ENCODE measurements at places on chromosomes 6 and 20. TPM values are rescaled to one million over a fixed set of nuclear protein-coding genes. Genes with fewer than 3 reads are reported as not detected.

ZNF184 gene
- total RNA-seq, result 11.6 TPM

DNA sequence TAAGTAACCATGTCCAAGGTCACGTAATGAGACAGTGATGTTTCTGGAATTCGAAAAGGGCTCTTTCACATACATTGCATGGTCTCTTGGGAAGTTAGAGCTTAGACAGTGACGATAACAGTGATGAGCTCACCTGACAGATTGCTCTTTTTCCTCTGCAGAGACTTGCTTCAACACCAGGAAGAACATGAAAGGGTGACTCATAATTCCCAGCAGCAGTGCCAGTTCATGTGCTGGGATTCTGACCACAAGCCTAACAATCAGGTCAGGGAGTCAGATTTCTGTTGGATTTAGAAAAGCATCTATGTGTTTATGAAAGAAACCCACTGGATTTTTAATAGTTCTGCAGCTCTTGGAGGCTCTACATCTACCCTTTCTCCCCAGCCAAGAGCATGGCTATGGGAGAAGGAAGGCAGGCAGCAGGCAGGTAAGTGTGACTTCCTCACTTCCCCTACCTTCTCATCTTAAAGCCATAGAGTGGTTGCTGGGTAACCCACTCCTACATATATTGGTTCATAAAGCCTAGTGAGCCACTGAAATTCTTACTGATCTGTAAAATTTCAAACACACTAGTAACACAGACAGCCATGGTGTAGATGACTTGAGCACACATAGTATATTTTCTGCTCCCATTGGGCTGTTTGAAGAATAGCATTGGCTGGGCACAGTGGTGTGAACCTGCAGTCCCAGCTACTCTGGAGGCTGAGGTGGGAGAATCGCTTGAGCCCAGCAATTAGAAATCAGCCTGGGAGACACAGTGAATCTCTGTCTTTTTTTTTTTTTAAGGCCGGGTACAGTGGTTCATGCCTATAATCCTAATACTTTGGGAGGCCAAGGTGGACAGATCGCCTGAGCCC, 44.4 kb upstream of the LOC128125822 start:
- DNase-seq, result no peak

DNA sequence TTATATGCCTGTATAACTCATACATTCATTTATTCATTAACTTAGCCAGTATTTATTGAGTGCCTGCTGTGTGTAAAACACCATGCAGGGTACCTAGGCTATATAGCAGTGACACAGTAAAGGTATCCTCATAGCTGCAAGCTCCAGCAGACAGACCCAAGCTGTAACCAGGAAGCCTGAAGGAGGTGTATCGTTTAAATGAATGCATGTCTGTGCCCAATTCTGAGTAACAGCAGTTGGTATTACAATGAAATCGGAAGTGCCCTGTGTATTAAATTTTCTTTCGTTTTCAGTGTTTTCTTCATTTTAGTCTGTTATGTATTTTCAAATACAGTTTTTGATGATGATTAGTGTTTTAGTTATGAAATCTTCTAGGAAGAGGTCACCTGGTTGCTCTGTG, 485.8 kb upstream of the SOX4 start:
- DNase-seq, result no peak

KIF25 gene
- not detected for total RNA-seq

GRCh38 chr6:121310495-121310894, 23.8 kb downstream of the TBC1D32 start:
- DNase-seq, result no peak

DNA sequence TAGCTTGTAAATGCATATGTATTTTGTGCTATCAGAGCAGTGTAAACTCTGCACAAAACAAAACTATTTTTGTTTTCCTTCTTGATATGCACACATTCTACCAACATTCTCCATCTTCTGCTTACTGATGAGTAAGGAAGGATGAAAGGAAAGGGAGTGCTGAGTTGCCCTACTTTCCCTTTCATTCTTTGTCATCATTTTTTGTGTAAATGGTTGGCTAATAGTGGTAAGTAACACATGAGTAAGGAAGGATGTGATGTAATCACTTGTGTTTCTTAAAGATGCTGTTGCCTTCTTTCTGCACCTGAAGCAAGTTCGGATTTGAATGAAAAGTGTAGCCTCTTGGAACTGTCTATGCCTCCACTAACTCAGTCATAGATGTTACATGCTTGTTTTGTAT, 4.6 kb upstream of the REV3L start:
- DNase-seq, result no peak

DNA sequence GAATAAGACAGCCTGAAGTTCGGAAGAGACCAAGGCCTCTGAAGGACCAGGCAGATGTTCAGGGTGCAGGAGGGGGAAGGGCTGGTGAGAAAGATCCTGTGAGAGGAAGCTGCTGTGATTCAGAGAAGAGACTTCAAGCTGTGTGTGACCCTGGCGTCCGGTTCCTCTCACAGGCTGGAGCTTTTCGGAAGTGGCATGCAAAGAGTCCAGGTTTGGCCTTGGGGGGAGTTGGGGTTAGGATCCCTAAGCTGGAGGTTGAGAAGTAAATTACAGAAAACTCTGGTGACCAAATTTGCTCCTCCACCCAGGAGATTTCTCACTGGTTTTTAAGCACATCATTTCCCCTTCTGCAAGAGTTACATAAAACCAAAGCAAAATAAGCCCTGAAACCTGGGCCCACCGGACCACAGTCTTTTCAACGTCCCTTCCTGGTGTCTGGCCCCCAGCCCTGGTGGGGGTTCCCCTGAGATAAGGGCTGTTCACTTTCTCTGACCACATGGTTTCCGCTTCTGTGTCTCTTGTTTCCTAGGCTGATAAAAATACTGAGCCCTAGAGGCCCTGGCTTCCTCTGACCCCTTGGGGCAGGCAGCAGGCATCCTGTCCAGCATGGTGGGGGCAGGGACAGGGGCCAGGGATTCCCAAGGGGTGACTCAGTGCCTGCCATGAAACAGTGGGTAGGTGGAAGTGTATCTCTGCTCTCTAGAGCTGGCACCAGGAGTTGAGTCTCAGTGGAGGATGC, 12.0 kb upstream of the LTA start:
- DNase-seq, result peak; percentile 75

DNA sequence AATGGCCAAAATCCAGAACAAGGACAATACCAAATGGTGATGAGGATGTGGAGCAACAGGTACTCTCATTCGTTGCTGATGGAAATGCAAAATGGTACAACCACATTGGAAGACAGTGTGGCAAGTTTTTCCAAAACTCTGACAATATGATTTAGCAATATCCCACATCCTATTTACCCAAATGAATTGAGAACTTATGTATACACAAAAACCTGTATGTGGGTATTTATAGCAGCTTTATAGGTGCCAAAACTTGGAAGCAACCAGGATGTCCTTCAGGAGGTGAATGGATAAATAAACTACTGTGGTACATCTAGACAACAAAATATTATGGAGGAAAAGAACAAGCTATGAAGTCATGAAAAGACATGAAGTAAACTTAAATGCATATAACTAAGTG, 156.5 kb downstream of the TFAP2A start:
- no peak for DNase-seq

CUTA gene
- total RNA-seq, result 179 TPM

DNA sequence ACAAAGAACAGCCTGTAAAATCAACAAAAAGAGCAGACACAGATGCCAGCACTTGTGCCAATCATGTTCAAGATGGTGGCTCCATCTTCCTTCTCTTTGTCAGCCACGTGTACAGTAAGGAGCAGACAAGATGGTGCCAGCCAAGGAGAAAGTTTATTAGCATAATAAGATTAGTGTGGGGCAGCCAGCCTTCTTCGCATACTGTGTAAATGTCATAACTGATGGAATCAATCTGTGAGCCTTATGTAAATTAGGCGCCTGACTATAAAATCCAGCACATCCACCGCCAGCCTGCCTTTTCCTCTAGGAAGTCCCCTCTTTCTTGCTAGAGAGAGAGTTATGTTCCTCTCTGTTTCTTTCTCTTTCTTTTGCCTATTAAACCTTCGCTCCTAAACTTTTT, 99.7 kb upstream of the RALGAPA2 start:
- DNase-seq, result no peak

MUC22 gene
- total RNA-seq, result not detected

DNA sequence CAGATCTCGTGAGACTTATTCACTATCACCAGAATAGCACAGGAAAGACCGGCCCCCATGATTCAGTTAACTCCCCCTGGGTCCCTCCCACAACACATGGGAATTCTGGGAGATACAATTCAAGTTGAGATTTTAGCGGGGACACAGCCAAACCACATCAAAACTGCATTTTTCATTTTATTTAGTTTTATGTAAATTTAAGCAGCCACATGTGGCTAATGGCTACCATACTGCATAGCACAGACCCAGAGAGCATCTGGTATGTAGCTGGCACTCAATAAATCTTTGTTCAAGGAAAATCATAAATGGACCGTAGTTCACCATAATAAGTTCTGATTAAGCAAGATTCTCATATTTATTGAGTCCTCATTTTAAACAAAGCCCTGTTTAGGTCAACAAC, 15.3 kb downstream of the GFOD1 start:
- no peak for DNase-seq

GRCh38 chr6:52598123-52598823, 21.4 kb upstream of the TRAM2 start:
- peak; percentile 50 for DNase-seq

DNA sequence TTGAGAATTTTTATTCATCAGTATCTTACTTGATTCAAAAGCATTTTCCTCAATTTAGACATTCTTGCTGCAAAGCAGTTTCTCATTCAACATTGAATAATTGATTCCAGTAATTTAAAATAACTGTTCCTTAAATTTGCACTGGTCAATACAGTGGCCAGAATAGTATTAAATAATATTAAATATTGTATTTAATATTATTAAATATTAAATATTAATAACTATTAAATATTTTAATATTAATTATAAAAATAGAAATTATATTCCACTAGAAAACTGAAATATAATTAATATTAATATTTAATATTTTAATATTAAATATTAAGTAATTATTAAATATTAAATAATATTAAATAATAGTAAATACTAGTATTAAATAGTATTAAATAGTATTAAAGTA, 758.8 kb downstream of the EYS start:
- DNase-seq, result no peak

DNA sequence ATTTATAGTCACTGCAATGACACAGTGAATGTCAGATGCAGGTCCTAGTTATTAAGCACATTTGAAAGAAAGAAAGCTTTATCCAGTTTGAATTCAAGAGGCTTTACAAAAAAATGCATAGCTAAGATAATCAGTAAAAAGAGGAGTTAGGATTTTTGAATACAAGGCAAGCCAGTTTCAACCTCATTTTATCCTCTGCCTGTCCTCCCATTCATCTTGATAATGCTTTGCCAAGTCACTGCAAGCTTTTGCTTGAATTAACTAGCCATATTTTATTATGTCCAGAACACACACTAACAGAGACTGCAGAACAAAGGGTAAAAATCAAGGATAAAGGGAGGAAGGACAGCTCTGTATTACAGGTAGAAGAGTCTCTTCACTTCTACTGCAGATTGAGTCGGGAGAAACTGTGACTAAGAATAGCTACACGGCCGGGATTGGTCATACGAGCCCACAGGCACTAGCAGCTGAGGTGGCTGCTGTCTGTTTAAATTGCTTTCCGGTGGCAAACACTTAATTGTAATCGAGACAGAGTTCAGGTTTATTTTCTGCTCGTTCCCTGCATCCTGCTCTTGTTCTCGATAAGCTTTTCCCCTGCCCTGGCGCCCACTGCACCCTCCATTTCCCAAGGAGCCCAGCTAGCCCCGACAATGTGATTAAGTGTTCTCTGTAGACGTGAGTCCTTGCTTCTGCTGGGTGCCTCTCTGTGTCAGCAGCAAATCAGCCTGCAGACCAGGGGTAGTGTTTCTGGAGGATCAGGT, 30.5 kb upstream of the AKAP12 start:
- DNase-seq, result no peak

DNA sequence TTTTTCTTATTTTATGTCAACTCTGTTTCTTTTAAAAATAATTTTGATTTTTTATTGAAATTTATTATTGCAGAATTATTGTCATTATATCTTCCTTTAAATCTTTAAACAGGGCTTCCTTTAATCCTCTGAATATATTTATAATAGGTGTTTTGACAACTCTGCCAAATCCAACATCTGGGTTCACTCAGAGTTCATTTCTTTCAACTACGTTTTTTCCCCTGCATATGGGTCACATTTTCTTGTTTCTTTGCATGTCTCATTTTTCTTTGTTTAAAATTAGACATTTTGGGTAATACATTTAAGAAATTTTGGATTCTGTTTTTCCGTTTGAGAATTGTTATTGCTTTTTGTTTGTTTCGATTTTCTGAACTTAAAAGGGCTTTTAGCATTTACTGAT, 655.1 kb upstream of the CITED2 start:
- no peak for DNase-seq

SOX18 gene
- total RNA-seq, result 0.21 TPM

- no peak for DNase-seq
These were observed 178.0 kb downstream of the DTNBP1 start for GRCh38 chr6:15484821-15485220.

AHI1 gene
- 10.9 TPM for total RNA-seq

DNA sequence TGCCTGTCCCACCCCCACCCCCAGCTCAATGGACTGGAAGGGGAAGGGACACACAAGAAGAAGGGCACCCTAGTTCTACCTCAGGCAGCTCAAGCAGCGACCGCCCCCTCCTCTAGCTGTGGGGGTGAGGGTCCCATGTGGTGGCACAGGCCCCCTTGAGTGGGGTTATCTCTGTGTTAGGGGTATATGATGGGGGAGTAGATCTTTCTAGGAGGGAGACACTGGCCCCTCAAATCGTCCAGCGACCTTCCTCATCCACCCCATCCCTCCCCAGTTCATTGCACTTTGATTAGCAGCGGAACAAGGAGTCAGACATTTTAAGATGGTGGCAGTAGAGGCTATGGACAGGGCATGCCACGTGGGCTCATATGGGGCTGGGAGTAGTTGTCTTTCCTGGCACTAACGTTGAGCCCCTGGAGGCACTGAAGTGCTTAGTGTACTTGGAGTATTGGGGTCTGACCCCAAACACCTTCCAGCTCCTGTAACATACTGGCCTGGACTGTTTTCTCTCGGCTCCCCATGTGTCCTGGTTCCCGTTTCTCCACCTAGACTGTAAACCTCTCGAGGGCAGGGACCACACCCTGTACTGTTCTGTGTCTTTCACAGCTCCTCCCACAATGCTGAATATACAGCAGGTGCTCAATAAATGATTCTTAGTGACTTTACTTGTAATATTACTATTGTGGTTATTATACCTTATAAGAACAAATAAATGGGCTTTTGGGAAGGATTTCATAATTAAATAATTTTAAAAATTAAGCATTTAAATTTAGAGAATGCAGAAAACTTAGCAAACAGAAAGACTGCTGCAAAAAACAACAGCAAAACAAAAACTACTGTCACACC, 8.4 kb downstream of the CDKN1A start:
- no peak for DNase-seq

- no peak for DNase-seq
These were observed 54.3 kb downstream of the TCP11 start for GRCh38 chr6:35086636-35087360.

B3GAT2 gene
- not detected for total RNA-seq

- no peak for DNase-seq
These were observed 11.6 kb upstream of the ADAM33 start for GRCh38 chr20:3693376-3693775.
